ENCODE measurements at places on chromosomes 1 and 21. TPM values are rescaled to one million over a fixed set of nuclear protein-coding genes. Genes with fewer than 3 reads are reported as not detected.

DNA sequence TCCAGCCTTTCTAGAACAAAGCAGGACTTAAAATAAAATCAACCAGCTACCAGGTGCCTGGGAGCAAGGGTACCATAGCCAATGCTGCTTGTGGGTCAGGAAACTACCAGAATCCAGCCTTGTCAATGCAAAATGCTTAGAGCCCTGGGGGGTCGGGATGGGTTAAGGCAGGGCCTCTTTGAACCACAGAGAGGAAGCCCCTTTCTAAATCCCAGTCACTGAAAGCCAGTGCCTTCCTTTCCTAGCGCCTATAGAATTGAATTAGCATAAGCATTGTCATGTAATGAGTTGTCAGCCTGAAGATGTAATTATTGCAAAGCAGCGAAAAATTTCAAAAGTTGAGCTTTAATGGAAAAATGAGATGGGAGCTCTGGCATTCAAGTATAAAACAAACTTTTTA is 176.6 kb upstream of the DAB1 start:
- no peaks in the 10 kb centered on the region for H3K27me3 ChIP-seq
- H3K27ac ChIP-seq: no peak overlapping the region
- no peaks in the 10 kb centered on the region for H3K36me3 ChIP-seq
- H3K4me1 ChIP-seq: no peaks in the 10 kb centered on the region

DNA sequence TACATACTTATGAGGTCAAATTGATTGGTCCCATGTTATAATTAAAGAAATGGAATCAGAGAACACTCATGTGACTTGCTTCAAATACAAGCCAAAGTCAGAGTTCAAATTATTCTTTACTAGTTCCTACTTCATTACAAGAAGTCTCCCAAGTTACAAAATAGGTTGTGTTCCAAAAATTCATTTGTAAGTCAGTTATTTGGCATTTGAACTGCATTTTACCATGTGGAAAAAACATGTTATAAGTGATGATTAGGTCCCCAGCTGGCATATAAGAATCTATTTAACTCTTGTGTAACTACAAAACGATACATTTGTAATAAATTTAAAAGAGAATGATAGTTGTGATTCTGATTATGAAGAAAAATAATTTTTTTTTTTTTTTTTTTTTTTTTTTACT is 124.1 kb downstream of the DISP1 start:
- no peak overlapping the region for H3K27ac ChIP-seq
- H3K27me3 ChIP-seq: no peaks in the 10 kb centered on the region
- no peak for DNase-seq
- peaks cover 6% of the 10 kb centered on the region for H3K4me1 ChIP-seq
- no peaks in the 10 kb centered on the region for H3K36me3 ChIP-seq
- H3K4me3 ChIP-seq: no peak overlapping the region

RABGAP1L gene
- 24.6 TPM for total RNA-seq

DNA sequence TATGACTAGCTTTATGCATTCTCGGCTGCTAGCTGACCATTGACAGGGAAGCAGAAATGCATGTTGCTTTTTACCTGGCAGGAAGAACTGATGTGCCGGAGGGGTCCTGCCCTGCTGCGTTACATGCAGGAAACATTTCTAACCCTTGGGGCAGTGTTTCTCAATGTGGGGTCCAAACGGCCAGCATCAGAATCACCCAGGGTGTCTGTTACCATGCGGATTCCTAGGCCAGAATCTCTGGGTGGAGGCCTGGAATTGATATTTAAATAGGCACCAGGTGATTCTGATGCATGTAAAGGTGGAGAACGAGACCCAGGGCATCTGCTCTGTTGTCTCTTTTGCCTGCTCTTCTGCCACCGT is 182.7 kb downstream of the PCP4 start:
- H3K4me1 ChIP-seq: no peaks in the 10 kb centered on the region
- H3K4me3 ChIP-seq: no peak overlapping the region
- no peaks in the 10 kb centered on the region for H3K36me3 ChIP-seq
- H3K27ac ChIP-seq: no peak overlapping the region
- no peak for DNase-seq

GRCh38 chr1:183954496-183954895 is 83.0 kb downstream of the COLGALT2 start:
- DNase-seq: no peak
- H3K4me1 ChIP-seq: peaks cover 14% of the 10 kb centered on the region
- no peak overlapping the region for H3K4me3 ChIP-seq
- no peak overlapping the region for H3K27ac ChIP-seq
- H3K27me3 ChIP-seq: no peaks in the 10 kb centered on the region
- H3K36me3 ChIP-seq: peaks cover 2% of the 10 kb centered on the region

GOLT1A gene
- total RNA-seq: not detected

ADAM15 gene
- 32.0 TPM for total RNA-seq

DNA sequence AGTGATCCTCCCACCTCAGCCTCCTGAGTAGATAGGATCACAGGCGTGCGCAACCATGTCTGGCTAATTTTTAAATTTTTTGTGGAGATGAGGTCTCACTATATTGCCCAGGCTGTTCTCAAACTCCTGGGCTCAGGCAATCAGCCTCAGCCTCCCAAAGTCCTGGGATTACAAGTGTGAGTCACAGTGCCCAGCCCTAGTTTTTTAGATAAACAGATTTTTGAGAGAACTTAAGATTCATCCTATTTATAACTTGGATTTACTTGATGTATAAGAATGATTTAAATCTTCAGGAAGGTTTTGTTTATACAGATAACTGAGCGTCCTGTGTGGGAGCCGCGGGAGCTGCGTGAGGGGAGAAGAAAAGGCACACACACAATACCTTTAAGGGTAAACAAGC is 26.2 kb downstream of the HEYL start:
- H3K4me3 ChIP-seq: no peak overlapping the region
- H3K27ac ChIP-seq: peak overlapping the region; percentile 35
- H3K36me3 ChIP-seq: 0 out of 2 replicates have a peak, but pooled peaks cover 4% of the 10 kb centered on the region
- peaks cover 14% of the 10 kb centered on the region for H3K4me1 ChIP-seq
- DNase-seq: peak; percentile 77

GRCh38 chr1:6223617-6224016 is 12.1 kb downstream of the ICMT start:
- peaks cover 85% of the 10 kb centered on the region for H3K36me3 ChIP-seq
- DNase-seq: no peak
- no peaks in the 10 kb centered on the region for H3K27me3 ChIP-seq
- H3K27ac ChIP-seq: no peak overlapping the region
- no peak overlapping the region for H3K4me3 ChIP-seq

- no peak overlapping the region for H3K27ac ChIP-seq
- no peaks in the 10 kb centered on the region for H3K36me3 ChIP-seq
- no peak overlapping the region for H3K4me3 ChIP-seq
- H3K4me1 ChIP-seq: no peaks in the 10 kb centered on the region
- H3K27me3 ChIP-seq: no peaks in the 10 kb centered on the region
These were observed 25.3 kb downstream of the RBM11 start for GRCh38 chr21:14241297-14241696.

GRCh38 chr21:16241479-16241963 is 511.7 kb downstream of the USP25 start:
- H3K4me3 ChIP-seq: no peak overlapping the region
- no peak for DNase-seq
- H3K4me1 ChIP-seq: no peaks in the 10 kb centered on the region
- no peak overlapping the region for H3K27ac ChIP-seq

RGS8 gene
- total RNA-seq: not detected

AQP10 gene
- total RNA-seq: not detected

- no peak overlapping the region for H3K4me3 ChIP-seq
- no peak for DNase-seq
- H3K27me3 ChIP-seq: no peaks in the 10 kb centered on the region
These were observed 15.8 kb downstream of the OR14I1 start for GRCh38 chr1:248686815-248687214.

ASTN1 gene
- 0.06 TPM for total RNA-seq

REN gene
- not detected for total RNA-seq

DNA sequence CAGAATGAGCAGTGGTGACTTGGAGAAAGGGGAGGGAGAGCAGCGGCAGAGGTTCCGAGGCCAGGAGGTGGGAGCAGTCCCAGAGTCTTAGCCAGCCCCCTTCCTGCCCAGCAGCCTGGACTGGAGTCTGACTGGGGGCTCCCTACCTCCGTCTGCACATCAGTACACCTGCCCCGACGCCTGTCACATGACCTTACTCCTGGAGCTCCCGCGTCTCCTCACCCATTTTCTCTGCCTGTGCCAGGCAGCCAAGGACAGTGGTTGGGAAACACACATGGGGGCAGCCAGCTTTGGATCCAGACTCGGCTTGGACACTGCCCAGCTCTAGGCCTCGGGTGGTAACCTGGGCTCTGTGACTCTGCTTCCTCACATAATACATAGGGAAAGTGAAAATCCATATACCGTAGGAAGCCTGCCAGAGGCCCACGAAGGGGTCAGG is 16.9 kb downstream of the ACTRT2 start:
- no peak for DNase-seq
- no peaks in the 10 kb centered on the region for H3K27me3 ChIP-seq
- H3K4me1 ChIP-seq: no peaks in the 10 kb centered on the region
- H3K27ac ChIP-seq: no peak overlapping the region
- H3K4me3 ChIP-seq: no peak overlapping the region

RSPH1 gene
- not detected for total RNA-seq

CXADR gene
- total RNA-seq: not detected

- no peak overlapping the region for H3K27ac ChIP-seq
- H3K36me3 ChIP-seq: no peaks in the 10 kb centered on the region
- peak; percentile 16 for DNase-seq
- no peak overlapping the region for H3K4me3 ChIP-seq
- no peaks in the 10 kb centered on the region for H3K4me1 ChIP-seq
These were observed 27.0 kb upstream of the PPP1R15B start for GRCh38 chr1:204438628-204439027.

DNA sequence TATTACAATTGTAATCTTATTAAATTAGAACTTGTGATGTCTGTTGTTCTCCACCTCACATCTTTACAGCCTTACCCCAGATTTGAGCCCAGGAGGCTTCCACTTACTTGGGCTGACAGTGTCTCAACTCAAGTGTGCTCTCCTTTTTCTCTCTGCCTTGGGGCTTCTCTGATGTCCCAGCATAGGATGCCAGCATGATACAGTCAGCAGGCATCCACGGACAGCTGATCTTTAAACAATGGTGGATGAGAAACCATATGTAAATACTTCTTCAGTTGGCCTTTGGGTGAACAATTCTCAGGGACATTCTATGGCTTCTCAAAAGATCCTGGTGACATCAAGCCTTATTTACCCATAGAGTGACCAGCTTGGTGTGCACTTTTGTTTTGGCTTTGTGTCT is 107.6 kb upstream of the GORAB start:
- H3K27ac ChIP-seq: no peak overlapping the region
- H3K36me3 ChIP-seq: no peaks in the 10 kb centered on the region
- H3K4me1 ChIP-seq: no peaks in the 10 kb centered on the region
- no peak overlapping the region for H3K4me3 ChIP-seq

NPHS2 gene
- not detected for total RNA-seq

GRCh38 chr1:6870571-6870970 is 85.3 kb downstream of the CAMTA1 start:
- H3K4me1 ChIP-seq: peaks cover 84% of the 10 kb centered on the region
- no peaks in the 10 kb centered on the region for H3K27me3 ChIP-seq
- peak overlapping the region; percentile 83 for H3K27ac ChIP-seq
- DNase-seq: peak; percentile 49
- no peak overlapping the region for H3K4me3 ChIP-seq

DCST2 gene
- not detected for total RNA-seq

IFI44L gene
- total RNA-seq: 0.56 TPM

DNA sequence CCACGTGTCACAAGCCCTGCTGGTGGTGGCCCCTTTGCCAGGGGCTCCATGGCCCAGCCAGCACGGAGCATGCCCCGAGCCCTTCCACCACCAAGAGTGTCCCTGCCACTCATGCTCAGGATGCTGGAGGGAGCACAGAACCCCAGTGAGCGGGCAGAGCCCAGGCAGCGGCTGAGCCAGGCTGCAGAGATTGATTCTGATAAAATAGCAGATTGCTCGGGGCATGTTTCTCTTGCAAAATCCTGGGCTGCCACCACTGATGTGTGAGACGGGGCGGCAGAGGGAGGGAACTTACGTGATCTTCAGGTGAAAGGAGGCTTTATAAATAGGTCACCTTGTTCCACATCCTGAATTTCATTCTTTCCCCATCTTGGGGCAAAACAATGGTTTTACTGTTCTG is 53.2 kb downstream of the SPSB1 start:
- H3K27me3 ChIP-seq: no peaks in the 10 kb centered on the region
- DNase-seq: no peak
- H3K27ac ChIP-seq: no peak overlapping the region
- peaks cover 24% of the 10 kb centered on the region for H3K4me1 ChIP-seq
- H3K36me3 ChIP-seq: peaks cover 25% of the 10 kb centered on the region
- no peak overlapping the region for H3K4me3 ChIP-seq

DNA sequence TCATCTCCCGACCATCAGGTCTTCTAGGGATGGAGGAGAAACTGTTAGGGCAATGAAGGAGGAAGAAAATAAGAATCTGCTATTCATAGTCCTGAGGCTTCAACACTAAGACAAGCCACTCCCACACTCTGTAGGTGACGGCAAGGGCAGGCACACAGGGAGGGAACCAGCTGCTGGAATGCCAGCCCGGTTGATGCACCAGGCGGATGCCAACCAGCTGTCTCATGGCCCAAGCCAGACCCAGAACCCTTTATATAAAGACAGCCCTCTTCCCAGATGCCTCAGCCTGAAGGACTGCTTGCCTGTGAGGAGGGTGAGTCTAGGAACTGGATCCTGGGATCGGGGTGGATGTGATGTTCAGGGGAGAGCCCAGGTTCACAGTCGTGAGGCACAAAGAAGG is at the start of gene KPRP:
TSS of gene KPRP (plus strand) at position 279 of the 400 bp plus-strand sequence. CDS start 1,564 bp downstream, outside the sequence.
- H3K36me3 ChIP-seq: no peaks in the 10 kb centered on the region
- no peak within 1 kb of the TSS for H3K4me3 ChIP-seq

GRCh38 chr1:145690587-145691558 is 16.3 kb downstream of the PDZK1 start:
- H3K4me3 ChIP-seq: no peak overlapping the region
- 0 out of 2 replicates have a peak overlapping the region, but pooled peaks have one; percentile 3 for H3K27ac ChIP-seq
- peaks cover 15% of the 10 kb centered on the region for H3K4me1 ChIP-seq
- no peaks in the 10 kb centered on the region for H3K36me3 ChIP-seq

GALNT2 gene
- total RNA-seq: 54.6 TPM

GRCh38 chr1:165763442-165763841 is 5.2 kb downstream of the TMCO1 start:
- no peak overlapping the region for H3K27ac ChIP-seq
- H3K4me1 ChIP-seq: peaks cover 11% of the 10 kb centered on the region
- no peak overlapping the region for H3K4me3 ChIP-seq
- no peak for DNase-seq

DNA sequence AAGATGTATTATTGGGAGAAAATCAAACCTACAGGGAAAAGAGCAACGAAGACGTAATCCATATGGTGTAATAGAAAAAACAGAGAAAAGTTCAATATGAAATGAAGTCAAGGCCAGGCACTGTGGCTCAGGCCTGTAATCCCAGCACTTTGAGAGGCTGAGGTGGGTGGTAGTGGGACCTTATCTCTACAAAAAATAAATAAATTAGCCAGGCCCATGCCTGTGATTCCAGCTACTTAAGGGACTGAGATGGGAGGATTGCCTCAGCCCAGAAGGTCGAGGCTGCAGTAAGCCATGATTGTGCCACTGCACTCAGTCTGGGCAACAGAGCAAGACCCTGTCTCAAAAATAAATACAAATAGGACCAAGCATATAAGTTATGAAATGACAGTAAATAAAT is 11.4 kb downstream of the DESI2 start:
- no peak for DNase-seq
- H3K4me3 ChIP-seq: no peak overlapping the region
- peaks cover 12% of the 10 kb centered on the region for H3K36me3 ChIP-seq

- DNase-seq: no peak
- no peaks in the 10 kb centered on the region for H3K4me1 ChIP-seq
- no peak overlapping the region for H3K27ac ChIP-seq
- no peaks in the 10 kb centered on the region for H3K27me3 ChIP-seq
These were observed 341.5 kb downstream of the KCNH1 start for GRCh38 chr1:210792250-210793102.

EFNA4 gene
- total RNA-seq: 4.7 TPM

Measured in SJSA1 (cell line).